Naive thymus-derived CD8-positive, alpha-beta T cell (primary cell): ENCODE measurements at places on chromosomes 5 and 9. TPM values are rescaled to one million over a fixed set of nuclear protein-coding genes. Genes with fewer than 3 reads are reported as not detected.

GRCh38 chr9:83024506-83025125 lies 38.3 kb downstream of the RASEF start:
- DNase-seq, result no peak

GRCh38 chr9:69379270-69379982 lies 54.4 kb downstream of the ENTREP1 start:
- no peak for DNase-seq

- DNase-seq, result no peak
Measured at GRCh38 chr9:2181792-2182191, 166.6 kb downstream of the SMARCA2 start.

DNA sequence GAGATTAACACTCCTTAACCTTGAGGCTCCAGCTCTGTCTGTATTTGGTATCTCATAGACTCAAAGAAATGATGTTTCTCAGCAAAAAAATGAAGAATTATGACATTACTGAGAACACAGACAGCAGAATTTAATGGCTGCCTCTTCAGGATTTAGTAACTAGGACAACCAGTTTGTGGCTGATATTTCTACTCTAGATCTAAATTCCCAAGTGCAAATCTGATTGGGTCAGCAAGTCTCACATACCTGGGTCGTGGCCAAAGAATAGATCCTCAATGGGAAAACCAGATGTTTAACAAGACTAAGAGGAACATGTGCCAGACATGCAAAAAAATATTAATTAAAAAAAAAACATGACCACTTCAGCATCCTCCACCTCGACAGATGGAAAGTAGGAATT lies 608.9 kb downstream of the DTWD2 start:
- no peak for DNase-seq

- peak; percentile 22 for DNase-seq
Measured at GRCh38 chr5:172178301-172178987, 9.6 kb downstream of the STK10 start.

UNC5A gene
- total RNA-seq, result not detected

DNA sequence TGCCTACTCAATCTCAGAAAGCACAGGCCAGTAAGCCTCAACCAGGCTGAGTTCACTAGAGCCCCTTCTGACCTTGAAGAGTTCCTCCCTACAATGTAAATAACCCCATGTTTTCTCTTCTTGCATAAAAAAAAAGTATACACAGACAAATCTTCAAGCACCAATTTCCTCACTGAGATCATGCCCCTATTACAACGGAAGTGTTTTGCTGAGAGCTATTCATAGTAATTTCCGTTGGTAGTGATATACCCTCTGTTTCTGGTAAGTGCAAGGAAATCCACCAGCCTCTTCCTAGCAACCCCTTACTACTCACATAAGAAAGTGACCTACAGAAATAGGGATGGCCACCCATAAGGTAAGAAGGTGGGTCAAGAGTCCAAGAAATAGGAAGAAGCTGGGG lies 76.4 kb upstream of the TARS1 start:
- no peak for DNase-seq

DNA sequence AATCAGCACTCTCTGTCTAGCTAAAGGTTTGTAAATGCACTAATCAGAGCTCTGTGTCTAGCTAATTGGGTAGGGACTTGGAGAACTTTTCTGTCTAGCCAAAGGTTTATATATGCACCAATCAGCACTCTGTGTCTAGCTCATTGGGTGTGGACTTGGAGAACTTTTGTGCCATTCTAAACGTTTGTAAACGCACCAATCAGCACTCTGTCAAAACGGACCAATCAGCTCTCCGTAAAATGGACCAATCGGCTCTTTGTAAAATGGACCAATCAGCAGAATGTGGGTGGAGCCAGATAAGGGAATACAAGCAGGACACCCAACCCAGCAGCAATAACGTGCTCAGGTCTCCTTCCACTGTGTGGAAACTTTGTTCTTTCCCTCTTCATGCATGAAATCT lies 298.6 kb upstream of the PTPRD start:
- DNase-seq, result no peak

- no peak for DNase-seq
Measured at GRCh38 chr9:19480345-19480744, 71.5 kb downstream of the ACER2 start.

DNA sequence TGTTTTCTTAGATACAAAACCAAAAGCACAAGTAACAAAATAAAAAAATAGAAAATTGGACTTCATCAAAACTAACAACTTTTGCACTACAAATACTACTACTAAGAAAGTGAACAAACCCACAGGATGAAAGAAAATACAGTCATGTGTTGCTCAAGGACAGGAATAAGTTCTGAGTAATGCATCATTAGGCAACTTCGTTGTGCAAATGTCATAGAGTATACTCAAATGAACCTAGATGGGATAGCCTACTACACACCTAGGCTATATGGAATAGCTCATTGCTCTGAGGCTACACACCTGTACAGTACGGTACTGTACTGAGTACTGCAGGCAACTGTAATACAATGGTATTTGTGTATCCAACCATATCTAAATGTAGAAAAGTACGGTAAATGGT lies 88.3 kb downstream of the RAPGEF1 start:
- DNase-seq, result no peak

KCNV2 gene
- total RNA-seq, result not detected

DNA sequence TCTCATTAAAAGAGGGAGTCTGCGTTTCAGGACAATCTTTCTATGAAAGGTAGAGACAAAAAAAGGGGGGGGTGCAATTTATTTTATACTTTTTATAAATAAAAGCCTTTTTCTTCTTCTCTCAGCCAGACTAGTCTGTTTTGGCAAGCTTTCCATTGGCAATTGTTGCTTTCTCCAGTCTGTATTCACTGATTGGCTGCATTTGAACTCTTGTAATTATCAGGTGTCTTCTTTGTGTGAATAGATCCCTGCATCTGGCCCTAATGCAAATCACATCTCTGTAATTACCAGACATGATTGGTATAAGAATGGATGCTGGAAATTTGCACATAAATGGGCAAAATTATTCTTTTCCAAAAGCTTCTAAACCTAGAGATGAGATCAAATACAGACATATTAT lies 7.6 kb upstream of the EQTN start:
- no peak for DNase-seq

GRCh38 chr5:95327211-95327610 lies 42.3 kb upstream of the MCTP1 start:
- DNase-seq, result no peak

DNA sequence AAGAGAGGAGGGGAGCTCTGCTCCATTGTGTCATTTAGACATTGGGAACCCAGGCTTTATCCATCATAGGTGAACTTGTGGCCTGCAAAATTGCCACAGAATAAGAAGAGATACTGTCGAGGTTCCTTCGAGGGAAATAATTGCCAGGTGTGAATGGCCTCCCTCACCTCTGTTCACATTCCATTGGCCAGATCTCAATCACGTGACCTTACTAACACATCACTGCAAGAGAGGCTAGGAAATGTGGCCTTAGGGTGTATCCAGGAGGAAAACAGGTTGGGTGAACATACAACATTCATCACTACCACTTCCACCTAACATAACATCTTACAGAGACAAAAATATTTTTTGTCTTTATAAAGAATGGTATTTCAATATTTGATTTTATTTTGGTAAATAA lies 182.1 kb downstream of the FBXL7 start:
- DNase-seq, result no peak

PFN3 gene
- total RNA-seq, result not detected

DNA sequence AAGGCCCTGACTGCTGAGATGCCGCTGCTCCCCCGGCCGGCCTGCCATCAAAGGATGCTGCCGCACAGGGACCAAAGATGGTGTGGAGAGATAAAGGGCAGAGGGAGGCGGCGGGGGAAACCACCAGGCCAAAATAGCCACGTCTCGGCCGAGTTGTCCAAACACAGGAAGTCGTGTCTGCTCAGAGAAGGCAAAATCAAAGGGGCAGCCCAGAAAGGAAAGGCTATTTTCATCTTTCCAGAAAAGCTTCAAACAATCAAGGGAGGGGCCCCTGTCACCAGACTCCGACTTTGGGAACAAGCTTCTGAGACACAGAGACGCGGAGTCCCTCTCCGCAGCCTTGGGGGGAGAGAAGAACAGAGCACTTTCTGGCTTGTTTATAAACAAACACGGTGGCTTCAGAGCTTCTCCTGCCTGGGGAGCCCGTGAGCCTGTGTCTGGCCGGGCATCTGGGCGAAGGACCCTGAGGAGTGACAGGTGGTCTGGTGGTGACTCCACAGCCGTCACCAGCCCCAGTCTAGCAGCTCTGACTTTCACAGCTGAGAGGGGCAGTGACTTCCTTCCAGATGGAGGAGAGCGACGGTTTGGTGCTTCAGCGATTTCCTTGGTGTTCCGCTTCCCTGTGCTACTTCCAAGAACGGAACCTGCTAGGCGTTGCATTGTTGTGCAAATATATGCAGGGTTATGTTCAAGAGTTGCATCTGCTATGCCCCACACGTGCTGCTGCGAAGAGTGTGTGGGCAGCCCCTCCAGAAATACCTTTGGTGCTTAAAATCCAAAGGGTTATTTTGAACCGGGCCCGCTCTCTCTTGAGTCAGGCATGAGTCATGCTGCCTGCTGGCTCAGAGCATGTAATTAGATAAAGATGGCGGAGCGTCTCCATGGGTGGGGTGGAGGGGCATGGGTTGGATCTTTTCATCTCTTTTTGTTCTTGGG lies 24.0 kb downstream of the ADAMTSL2 start:
- no peak for DNase-seq

ENTREP1 gene
- total RNA-seq, result not detected

NUP155 gene
- total RNA-seq, result 29.7 TPM

PCDHB14 gene
- not detected for total RNA-seq

BARHL1 gene
- not detected for total RNA-seq

ANKRD31 gene
- total RNA-seq, result 2.7 TPM

DNA sequence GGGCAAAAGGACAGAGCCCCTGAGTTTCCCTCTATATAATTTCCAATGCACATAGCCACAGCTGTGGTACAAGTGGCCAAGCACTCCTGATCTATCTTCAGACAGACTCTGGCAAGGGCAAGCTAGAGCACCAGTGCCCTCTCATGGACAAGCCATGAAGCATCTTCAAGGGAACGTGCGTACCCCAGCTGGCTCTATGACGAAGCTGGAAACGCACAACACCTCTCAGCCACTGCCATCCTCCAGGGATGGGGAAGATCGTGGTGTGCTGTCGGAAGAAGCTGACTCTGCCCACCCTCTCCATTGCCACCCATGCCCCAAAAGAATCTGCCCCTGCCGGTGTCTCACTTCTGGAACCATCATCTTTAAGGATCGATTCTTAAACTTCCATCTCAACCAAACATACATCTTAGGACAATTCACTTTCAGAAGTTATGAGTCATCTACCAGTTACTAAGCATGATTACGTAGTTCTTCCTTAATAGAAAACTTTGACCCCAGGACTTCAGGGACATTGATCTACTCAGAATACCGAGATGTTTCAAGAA lies 482.9 kb downstream of the AGTPBP1 start:
- no peak for DNase-seq

PRUNE2 gene
- total RNA-seq, result not detected

GRCh38 chr5:166073901-166074581 lies 2217.4 kb upstream of the WWC1 start:
- no peak for DNase-seq

DNA sequence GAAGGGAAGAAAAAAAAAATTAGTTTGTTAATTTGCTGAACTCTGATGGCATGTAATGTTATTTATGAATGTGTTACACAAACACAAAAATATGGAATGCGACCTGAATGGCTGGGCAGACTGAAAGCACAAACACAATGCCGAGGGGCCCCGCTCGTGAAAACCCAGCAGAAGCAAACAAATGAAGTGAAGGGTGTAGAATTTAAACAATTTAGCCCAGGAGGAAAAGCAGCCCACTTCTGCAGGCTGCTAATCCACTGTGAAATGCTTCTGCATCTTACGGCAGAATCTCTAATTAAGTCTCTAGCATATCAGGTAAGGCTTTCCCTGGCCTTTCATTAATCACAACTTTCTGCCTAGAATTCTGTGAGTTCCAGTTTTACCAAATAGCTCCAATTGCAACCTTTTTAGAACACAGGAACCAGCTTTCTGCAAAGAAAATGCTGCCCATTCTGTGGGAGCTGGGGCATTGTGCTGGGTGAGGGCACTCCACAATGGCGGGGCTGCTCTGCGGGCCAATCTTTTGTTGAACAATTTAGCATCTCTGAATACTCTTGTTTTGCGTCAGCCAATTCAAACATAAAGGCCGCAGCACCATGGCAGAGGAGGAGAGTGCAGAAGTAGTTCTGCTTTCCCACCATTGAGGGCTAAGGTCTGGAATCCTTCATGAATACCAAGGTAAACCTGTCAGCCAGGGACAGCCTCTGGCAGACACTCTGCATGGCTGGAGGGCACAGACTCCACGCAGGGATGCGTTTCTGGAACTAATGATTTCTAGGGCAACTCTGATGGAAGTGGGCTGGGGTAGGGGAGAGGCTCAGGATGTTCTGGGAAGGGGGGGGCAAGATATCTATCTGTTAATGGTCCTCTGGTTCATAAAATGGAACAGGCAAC lies 66.4 kb downstream of the PTCH1 start:
- no peak for DNase-seq

DNA sequence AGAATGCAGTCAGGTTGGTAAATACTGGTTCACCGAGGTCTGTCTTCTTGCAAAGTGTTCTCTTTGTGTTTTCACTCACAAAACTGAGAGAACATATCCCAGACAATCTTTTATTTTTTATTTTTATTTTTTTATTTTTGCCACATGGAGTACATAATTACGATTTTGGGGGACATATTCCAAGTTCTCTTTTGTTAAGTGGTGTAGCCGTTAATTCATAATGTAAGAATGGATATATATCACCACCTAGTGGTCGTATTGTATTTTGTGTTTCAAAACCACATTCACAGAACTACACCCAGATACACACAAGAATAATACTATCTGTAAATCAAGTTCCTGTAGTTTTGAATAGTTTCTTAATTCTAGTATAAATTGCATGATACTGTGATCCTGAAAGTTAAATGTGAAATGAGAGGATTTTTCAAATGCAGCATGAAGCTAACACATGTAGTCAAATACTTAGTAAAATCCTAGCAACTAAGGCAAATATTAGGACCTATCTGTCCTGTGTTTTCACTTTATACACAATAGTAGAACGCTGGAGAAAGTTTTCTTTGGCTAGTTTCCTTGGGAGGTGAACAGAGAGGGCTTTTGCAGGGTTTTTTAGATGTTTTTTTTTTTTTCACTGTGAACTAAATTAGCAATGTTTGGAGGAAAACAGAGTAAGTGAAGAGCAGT lies 92.7 kb downstream of the VCAN start:
- DNase-seq, result peak; percentile 39
